Muscle of back (tissue), 13 donors: ENCODE measurements at places on chromosomes 6 and 20.

GRCh38 chr6:2945153-2945452 lies 26.3 kb downstream of the SERPINB6 start:
- DNase-seq, result no peak

GRCh38 chr20:42807876-42808275 lies 381.8 kb downstream of the PTPRT start:
- DNase-seq, result no peak

GRCh38 chr6:157107915-157108651 lies 215.2 kb downstream of the TMEM242 start:
- DNase-seq, result peak; percentile 76

GRCh38 chr6:70601014-70601413 lies 34.3 kb downstream of the SDHAF4 start:
- no peak for DNase-seq

GRCh38 chr6:5142915-5143314 lies 57.8 kb downstream of the PPP1R3G start:
- no peak for DNase-seq

GRCh38 chr6:85920782-85921181 lies 278.1 kb upstream of the SYNCRIP start:
- DNase-seq, result no peak

DNA sequence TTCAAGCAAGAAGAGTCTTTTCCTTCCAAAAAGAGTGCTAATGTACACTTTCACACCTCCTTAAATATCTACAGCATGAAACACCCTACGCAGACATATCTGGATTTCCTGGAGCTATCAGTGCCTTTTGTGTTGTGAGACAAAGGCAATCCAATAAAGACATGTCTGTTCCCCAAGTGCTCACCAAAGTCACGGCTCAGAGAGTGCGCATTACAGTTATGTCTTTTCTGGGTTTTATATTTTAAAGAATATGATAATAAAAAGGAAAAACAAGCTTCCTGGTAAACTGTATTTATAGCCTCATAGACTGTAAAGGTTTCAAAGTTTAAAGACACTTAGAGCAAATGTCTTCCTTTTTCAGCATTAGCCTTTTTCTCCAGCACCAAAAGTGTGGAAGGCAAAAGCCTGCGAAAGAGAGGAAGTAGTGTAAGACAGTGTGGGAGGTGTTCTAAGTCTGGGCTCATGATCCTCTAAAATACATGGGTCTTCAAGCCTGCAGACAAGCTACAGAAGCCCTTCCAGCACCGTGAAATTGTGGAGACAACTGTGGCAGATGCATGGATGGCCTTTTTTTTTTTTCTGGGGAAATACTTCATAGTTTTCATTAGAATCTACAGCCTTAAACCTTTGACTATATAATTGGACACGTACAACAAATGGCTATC lies 135.0 kb upstream of the SLC35B3 start:
- no peak for DNase-seq

DNA sequence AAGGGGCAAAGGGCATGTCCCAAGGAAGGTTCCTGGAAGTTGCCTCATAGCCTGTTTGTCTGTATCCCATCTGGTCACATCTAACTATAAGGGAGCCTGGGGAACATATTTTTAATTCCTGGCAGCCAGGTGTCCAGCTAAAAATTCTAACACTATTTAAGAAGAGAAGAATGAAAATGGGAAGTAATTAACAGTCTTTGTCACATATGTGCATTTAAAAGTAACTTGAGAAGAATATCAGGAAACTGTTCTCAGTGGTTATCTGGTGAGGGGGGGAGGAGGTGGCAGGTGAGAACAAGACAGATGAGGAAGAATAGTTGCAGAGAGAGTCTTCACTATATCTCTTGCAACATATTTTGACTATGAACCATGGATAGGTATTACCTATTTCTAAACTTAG lies 75.5 kb upstream of the ELOVL5 start:
- no peak for DNase-seq

- DNase-seq, result no peak
Observed at GRCh38 chr6:86529635-86530034, 407.7 kb upstream of the HTR1E start.

GRCh38 chr20:6909608-6910007 lies 142.1 kb downstream of the BMP2 start:
- no peak for DNase-seq

GRCh38 chr20:51660672-51661608 lies 107.2 kb downstream of the ATP9A start:
- DNase-seq, result no peak

- DNase-seq, result no peak
Observed at GRCh38 chr6:169798764-169799473, 47.5 kb downstream of the ERMARD start.

- no peak for DNase-seq
Observed at GRCh38 chr6:27748661-27749060, 163.5 kb downstream of the OR2B2 start.

DNA sequence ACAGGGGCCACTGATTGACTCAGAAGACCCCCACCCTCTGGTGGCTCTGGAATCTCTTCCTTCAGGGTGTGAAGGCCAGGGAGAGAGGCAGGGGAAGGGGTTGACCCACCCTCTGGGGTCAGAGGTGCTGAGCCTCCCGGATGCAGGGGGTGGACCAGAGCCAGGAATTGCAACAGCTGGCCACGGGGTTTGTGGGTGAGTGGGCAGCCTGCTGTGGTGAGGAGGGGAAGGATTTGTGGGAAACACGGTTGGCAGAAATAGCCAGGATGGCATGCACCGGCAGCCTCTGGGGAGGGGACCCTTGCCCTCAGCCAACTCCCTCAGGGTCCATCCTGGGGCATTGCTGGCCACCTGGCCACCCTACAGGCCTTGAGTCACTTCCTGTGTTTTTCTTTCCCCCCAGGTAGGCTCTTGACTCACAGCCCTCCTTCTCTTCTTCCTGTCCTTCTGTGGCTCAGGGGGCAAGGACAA lies 92.8 kb downstream of the MRPL14 start:
- no peak for DNase-seq

DNA sequence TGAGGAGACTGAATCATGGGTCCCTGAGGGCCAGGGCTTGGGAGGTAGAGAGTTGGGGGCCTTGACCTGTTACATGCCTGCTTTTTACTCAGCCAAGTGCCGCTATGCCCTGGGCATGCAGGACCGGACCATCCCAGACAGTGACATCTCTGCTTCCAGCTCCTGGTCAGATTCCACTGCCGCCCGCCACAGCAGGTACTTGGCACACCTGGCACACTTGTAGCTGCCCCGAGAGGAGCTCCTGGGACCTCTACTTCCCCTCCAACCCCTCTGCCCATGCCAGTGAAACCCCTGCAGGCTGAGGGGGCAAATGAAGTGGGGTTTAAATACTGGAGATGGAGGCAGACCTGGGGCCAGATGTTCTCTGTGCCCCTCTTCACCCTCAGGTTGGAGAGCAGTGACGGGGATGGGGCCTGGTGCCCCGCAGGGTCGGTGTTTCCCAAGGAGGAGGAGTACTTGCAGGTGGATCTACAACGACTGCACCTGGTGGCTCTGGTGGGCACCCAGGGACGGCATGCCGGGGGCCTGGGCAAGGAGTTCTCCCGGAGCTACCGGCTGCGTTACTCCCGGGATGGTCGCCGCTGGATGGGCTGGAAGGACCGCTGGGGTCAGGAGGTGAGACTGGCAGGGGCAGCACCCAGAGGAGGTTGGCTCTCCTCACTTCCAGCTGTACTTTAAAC lies 4.6 kb downstream of the DDR1 start:
- no peak for DNase-seq
